ENCODE measurements at places on chromosomes 4 and X.

- DNase-seq: no peak
Observed at GRCh38 chrX:155577682-155578081, 35.1 kb downstream of the TMLHE start.

DNA sequence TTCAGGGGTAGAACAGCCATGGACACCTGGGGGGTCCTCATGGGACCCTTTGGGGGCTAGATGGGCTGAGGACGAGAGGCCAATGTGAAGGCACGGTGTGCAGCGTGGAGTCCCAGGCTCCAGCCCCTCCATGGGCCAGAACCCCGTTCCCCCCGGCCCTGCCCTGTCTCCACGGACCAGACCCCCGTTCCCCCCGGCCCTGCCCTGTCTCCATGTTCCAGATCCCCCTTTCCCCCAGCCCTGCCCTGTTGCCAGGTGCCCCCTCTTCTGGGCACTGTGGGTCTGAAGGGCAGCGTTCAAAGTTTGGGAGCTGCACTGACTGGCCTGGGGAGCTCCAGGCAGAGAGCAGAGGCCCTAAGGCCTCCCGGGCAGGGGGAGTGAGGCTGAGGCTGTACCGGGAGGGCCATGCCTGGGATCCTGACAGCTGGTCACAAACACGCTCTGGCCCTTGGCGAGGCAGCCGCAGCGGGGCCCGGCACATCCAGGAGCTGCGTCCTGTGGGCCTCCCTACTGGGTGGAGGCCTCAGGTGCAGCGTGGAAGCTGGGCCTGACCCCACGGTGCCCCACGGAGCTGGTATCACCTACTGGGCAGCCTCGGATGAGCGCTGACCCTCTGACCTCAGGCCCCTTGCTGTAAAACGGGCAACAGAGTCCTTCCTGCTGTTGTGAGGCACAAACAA, 8.9 kb downstream of the DGKQ start:
- DNase-seq: no peak

GRCh38 chr4:38184404-38184803, 224.2 kb downstream of the PTTG2 start:
- peak; percentile 23 for DNase-seq

DNA sequence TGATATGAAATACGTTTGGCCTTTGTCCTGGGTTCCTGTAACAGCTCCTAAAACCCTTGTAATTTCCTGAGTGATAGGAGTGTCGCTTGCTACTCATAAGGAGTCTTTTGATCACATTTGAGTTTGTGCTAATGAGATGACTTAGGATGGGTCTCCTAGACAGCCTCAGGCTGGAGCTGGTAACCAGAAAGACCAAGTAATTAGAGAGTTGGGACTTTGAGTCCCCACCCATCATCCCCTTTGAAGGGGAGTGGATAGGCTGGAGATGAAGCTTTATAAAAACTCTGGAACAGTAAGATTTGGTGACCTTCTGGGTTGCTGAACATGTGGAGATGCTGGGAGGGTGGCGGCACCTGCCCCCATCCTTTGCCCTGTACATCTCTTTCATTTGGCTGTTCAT, 2.9 kb downstream of the SEC24B start:
- DNase-seq: no peak

- DNase-seq: no peak
Observed at GRCh38 chr4:55170462-55170861, 45.1 kb upstream of the KDR start.

DNA sequence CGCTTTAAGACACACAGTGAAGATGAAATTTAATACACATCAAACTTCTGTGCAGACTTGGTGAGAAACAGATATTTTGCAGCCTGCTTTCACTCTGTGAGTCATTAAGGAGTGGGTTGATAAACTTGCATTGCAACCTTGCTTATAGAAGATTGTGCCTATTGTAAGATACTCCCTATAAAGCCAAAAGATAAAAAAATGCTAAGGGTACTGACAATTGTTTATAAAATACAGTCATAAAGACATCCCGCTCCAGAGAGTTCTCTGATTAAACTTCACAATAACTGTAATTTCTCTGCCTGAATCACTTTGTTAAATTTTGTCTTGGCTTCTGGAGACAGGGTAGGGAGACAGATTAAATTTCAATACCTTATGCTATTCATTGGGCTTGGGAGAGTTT, 49.1 kb downstream of the GALNT7 start:
- peak; percentile 47 for DNase-seq

DNA sequence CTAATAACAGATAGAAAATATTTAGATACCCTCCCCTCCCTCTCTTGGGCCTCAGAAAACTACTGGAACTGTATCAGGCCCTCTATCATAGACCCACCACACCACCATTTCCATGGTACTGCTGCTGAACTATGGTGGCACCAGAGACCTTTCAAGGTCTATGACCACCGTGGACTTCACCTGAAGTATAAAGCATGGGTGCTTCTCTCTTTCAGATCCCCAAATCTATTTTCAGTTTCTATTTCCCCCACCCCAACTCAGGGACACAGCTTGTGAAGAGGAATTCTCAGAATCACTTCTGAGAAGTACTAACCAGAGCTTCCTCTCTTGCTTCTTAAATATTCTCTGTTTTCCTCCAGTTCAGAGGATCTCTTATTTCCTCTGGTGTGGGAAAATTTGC, 840.8 kb upstream of the HTR2C start:
- no peak for DNase-seq

GRCh38 chr4:56728512-56728911, 47.4 kb upstream of the HOPX start:
- DNase-seq: no peak

DNA sequence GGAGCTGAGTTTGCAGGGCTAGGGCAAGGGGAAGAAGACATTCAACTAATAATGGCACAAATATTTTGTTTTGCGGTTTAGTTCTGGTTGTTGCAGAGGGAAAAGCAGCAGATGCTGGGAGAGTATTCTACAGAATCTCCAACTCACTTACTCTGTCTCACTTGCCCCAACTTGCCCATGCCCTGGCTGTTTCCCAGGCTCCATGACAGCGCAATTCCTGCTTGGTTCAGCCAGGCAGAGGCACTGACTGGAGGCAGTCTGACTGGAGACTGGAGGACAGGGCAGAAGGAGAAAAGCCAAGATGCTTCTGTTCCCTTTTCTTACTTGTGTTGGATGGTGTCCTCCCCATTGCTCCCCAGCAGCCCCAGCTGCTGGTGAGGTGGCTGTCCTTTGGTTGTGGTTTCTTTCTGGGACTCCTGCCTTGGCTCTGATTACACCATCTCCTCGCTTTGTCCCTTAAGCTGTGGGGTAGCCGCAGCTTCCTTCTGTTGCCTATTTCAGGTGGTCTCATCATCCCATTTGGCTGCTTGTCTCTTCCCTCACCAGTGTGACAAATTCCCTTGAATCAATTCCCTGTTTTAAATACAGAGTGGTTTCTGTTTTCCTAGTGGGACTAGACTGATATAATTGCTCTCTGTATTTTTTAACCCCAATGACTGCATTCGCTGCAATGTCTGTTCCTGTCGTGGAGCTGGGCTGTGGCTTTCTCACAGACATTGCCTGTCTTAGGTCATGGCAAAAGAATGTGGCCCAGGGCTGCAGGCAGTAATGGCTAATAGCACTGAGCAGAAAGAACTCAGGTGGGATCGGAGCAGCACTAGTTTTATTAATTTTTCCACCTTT, 24.2 kb upstream of the RASL11B start:
- DNase-seq: no peak

DNA sequence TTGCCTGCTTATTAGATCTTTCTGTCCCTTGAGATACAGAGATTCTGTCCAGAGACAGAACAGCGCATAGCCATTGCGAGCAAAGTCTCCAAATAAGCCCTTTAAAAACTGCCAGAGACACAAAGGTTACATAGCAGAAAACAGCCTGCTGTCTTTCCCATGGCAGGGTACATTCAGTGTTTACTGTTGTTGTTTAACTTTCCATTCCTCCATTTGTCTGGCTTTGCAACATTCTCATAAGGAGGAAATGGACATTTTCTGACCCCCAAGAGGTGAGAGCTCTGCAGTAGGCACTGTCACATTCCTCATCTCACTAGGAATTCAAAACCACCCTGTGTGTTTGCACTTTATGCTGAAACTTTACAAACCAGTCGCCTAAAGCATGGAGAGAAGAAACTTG, 48.3 kb downstream of the PDE5A start:
- no peak for DNase-seq

DNA sequence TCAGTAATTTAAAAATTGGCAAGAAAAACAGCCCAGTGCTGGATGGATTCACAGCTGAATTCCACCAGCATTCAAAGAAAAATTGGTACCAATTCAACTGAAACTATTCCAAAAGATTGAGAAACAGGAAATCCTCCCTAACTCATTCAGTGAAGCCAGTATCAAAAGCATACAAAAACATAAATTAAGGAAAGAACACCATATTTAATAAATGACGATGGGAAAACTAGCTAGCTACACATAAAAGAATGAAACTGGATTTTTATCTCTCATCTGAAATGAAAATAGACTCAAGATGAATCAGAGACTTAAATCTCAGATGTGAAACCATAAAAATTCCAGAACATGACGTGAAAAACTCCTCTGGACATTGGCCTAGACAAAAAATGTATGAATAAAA, 516.8 kb upstream of the SPANXN1 start:
- DNase-seq: no peak

DNA sequence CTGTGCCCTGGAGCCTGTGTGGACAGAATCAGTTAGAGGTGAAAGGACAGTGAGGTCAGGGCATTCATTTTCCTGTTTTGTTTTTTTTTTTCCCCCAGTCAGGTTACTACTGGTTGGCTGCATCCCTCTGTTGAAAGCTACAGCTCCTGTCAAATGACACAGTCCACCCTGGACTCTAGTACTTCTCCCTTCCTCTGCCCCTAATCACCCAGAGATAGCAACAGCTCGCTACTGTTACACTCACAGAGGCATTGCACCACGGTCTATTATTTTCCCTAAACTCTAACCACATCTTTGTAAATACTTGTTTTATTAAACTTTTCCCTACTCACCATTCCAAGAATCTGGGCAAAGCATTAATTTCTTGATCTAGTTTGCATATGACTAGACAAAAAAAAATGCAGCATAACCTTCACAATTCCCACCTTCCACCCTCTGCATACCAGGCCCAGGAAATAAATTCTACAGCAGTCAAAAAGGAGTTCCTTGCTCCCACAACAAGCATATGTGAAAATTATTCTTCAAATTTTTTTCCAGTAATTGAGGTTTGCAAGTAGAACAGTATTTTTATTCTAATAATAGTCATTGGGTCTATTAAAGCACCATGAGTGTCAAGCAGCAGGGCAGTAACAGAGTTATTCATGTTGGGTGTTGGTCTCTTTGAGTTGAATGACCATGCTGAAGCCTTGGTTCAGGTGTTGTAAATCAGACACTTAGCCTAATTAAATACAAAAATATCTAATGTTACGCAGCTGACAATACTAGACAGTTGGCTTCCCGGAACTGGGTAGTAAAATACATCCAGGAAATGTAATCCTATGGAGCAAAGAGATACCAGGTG, 329.2 kb downstream of the INPP4B start:
- no peak for DNase-seq

GRCh38 chrX:68895778-68896177, 67.0 kb downstream of the EFNB1 start:
- no peak for DNase-seq

- no peak for DNase-seq
Observed at GRCh38 chr4:38490753-38491446, 173.1 kb upstream of the KLF3 start.

GRCh38 chrX:150688911-150689451, 4.2 kb upstream of the MTMR1 start:
- no peak for DNase-seq

- DNase-seq: no peak
Observed at GRCh38 chr4:185754961-185755360, 57.0 kb downstream of the SORBS2 start.

DNA sequence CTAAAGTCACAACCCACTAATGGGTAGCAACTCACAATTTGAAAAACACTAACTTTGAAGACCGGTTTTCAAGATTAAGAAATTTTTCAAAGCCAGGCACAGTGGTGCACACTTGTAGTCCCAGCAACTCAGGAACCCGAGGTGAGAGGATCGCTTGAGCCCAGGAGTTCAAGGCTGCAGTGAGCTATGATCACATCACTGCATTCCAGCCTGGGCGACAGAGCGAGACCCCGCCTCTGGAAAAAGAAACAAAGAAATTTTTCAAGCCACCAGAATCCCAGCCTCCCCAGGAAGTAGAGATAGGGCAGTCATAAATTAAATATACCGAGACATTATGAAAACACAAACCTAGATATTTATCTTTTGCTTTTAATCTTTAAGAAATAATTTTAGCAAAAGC, 13.0 kb downstream of the SMARCA1 start:
- DNase-seq: no peak

GRCh38 chr4:134691915-134692314, 490.3 kb upstream of the PABPC4L start:
- DNase-seq: no peak

DNA sequence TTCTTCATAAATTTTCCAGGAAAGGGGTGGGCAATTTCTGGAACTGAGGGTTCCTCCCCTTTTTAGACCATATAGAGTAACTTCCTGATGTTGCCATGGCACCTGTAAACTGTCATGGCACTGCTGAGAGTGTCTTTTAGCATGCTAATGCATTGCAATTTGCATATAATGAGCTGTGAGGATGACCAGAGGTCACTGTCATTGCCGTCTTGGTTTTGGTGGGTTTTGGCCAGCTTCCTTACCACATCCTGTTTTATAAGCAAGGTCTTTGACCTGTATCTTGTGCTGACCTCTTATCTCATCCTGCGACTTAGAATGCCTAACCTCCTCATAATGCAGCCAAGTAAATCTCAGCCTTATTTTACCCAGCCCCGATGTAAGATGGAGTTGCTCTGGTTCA, 577.8 kb downstream of the NLGN4X start:
- no peak for DNase-seq

DNA sequence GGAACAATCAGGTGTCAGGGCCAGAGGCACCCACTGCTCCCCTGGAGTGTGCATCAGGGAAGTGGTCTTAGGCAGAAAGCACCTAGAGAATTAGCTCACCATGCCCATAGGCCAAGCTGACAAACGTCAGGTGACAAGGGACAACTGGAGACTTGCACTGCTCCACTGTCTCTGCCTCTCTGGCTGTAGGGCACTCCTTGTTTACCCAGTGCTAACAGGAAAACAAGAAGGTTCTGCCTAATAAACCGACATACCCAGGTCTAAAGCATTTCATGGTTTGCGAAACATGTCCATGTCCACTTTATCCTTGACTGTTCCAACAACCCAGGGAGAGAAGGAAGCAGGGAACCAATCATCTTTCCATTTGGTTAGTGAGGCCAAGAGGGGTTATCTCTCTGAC, 92.5 kb upstream of the MAMLD1 start:
- DNase-seq: no peak

- no peak for DNase-seq
Observed at GRCh38 chr4:15482842-15483241, 13.2 kb downstream of the CC2D2A start.

- DNase-seq: no peak
Observed at GRCh38 chr4:46404981-46405380, 15.1 kb upstream of the GABRA2 start.

GRCh38 chrX:148588649-148589310, 88.4 kb downstream of the AFF2 start:
- DNase-seq: no peak

Data from head of caudate nucleus (tissue), 42 donors.